ENCODE measurements at places on chromosomes 6 and 20. TPM values are rescaled to one million over a fixed set of nuclear protein-coding genes. Genes with fewer than 3 reads are reported as not detected.

- no peak overlapping the region for H3K27ac ChIP-seq
- DNase-seq, result no peak
- no peaks in the 10 kb centered on the region for H3K4me1 ChIP-seq
- H3K27me3 ChIP-seq, result no peaks in the 10 kb centered on the region
- H3K36me3 ChIP-seq, result no peaks in the 10 kb centered on the region
- H3K4me3 ChIP-seq, result no peak overlapping the region
Measured at GRCh38 chr6:91982559-91982958, 1395.7 kb upstream of the MAP3K7 start.

Gene RIPPLY2
- not detected for total RNA-seq

DNA sequence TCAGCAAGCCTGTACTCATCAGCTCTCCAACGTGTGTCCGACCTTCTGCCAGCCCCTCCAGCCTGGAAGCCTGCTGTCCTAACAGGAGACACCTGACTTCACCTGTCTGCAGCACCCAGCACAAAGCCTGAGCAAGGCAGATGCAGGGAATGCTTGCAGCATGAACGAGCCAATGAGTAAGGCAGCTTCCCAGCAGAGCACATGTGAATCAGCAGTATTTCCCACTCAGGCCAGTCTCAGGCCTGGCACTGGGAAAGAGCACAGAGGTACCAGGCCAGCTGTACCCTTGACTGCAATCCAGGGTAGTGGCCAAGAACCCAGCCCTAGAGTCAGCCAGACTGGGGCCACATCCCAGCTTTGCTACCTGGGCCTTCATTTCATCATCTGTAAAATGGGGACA lies 120.8 kb downstream of the MAFB start:
- no peaks in the 10 kb centered on the region for H3K27me3 ChIP-seq
- DNase-seq, result no peak
- H3K27ac ChIP-seq, result no peak overlapping the region
- no peak overlapping the region for H3K4me3 ChIP-seq

DNA sequence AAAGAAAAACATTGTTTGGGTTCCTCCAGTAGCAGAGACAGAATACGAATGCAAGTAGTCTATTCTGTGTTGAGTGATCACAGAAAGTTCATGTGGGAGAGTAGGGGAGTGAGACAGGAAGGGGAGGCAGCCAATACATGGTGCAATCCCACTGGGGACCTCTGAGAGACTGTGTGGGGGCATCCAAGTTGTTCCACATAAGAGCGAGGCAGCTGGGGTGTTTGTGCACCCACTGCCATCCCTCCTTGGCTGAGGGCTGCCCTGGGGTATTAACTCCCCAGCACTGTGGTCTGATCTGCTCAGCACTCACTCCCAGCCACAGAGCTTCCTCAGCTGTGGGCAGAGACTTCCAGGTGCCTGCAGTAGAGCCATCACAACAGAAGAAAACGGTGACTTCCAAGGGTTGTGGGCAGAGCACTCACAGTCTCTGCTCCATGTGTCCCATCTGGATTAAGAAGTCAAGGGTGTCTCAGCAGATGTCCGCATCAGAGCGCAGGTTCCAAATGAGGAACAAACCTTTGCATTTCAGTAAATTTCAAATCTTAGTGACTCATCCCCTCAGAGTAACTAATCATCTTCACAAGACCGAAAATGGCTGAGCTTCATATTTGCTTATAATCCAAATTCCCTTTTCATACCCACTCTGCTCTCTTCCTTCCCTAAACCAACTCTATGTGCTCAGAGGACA lies 101.9 kb upstream of the NAA20 start:
- peaks cover 31% of the 10 kb centered on the region for H3K4me1 ChIP-seq
- no peaks in the 10 kb centered on the region for H3K27me3 ChIP-seq
- DNase-seq, result no peak
- no peaks in the 10 kb centered on the region for H3K36me3 ChIP-seq
- H3K27ac ChIP-seq, result peak overlapping the region; percentile 82
- H3K4me3 ChIP-seq, result no peak overlapping the region

- H3K27ac ChIP-seq, result no peak overlapping the region
- H3K4me1 ChIP-seq, result no peaks in the 10 kb centered on the region
- H3K4me3 ChIP-seq, result no peak overlapping the region
- no peaks in the 10 kb centered on the region for H3K36me3 ChIP-seq
- H3K27me3 ChIP-seq, result no peaks in the 10 kb centered on the region
- DNase-seq, result no peak
Measured at GRCh38 chr20:14069796-14070195, 74.5 kb downstream of the MACROD2 start.

Gene DDAH2
- total RNA-seq, result 60.3 TPM

Gene CYP39A1
- total RNA-seq, result 14.4 TPM

DNA sequence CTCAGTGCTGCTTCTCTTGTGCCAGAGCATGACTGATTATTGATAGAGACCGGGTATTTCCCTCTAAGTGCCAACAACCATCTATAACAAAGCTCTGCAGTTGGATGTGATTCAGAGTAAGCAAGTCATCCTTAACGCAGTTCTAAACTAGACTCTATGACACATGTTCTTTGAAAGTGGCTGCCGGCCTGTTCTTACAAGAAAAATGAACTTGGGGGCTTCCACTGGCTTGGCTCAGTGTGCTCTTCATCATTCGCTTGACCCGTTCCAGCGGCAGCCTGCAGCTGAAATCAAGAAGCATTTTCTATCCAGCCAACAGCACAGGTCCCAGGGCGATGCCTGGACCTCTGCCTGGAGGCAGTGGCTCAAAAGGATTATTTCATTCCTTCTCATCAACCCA lies 29.8 kb downstream of the GFOD1 start:
- H3K4me1 ChIP-seq, result peaks cover 20% of the 10 kb centered on the region
- H3K36me3 ChIP-seq, result no peaks in the 10 kb centered on the region
- H3K27ac ChIP-seq, result no peak overlapping the region
- H3K27me3 ChIP-seq, result no peaks in the 10 kb centered on the region

Gene DEF6
- total RNA-seq, result 22.1 TPM
